ENCODE measurements at places on chromosomes 7 and 10.

DNA sequence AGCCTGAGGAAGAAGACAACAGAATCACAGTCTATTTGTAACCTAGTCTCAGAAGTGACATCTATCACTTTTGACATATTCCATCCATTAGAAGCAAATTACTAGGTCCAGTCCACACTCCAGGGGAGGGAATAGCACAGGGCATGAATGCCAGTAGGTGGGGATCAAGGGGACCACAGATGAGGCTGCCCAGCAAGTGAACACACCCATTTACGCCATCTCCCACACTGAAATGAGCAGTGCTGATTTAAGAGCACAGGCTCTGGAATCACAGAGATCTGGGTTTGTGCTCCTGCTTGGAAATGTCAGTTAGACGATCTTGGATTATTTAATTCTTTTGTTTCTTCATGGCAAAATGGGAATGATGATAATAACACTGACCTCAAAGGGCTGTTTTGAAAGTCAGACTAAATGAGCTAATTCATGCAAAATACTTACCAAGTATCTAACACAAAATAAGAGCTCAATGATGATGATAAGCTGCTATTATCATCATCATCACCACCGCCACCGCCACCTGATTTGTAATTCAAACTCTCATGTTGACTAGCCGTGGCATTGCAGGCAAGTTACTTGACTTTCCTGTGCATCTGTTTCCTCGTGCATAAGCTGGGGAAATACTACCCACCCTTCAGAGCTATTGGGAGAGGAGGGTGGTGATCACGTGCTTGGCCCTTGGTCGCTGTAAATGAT lies 138.9 kb upstream of the KLF14 start:
- DNase-seq: no peak

DNA sequence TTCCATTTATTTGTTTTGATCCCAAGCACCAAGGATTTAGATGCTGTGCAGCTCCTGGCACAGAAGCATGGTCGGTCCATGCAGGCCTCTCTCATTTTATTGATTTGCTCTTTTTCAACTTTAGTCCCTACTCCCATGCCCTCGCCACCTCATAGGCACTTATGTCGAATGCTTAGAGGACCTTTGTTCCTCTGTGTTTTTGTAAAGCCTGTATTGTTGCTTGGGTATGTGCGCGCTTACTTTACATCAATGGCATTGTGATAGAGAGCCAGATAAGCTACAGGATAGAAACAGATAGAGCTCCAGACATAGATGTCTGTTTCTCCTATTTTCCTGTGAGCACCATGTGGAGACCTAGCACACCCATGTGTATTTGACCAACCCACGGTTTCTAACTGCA lies 225.0 kb downstream of the PAXIP1 start:
- no peak for DNase-seq

GRCh38 chr7:111486472-111487142 lies 75.7 kb downstream of the IMMP2L start:
- DNase-seq: no peak

DNA sequence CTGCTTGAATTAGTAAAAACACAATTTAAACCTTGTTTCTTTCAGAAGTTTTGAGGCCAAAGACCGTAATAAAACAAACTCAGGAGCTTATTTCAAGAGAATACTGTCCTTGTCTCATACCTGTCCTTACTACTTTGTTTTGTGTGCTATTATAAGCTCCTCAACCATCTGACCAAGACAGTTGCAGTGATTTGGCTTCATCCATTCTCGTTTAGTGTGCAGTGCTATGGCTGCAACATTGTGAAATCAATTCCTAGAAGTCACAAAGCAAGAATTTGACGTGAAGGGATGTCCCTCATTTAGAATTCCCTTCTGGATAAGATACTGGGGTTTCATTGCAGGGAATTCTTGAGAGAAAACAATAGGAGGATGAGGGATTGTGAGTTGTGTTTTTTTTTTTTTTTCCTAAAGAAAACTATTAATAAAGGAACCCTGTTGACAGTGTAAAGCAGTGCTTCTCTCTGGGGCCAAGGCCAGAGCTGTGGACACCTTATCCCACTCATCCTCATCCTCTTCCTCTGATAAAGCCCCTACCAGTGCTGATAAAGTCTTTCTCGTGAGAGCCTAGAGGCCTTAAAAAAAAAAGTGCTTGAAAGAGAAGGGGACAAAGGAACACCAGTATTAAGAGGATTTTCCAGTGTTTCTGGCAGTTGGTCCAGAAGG lies at the start of gene OIT3:
TSS of gene OIT3 (plus strand) at position 604 of the 663 bp plus-strand sequence. CDS start 60 bp downstream, outside the sequence.
- no peak for DNase-seq

- DNase-seq: no peak
Observed at GRCh38 chr10:114684084-114684821, 26.2 kb upstream of the ABLIM1 start.

DNA sequence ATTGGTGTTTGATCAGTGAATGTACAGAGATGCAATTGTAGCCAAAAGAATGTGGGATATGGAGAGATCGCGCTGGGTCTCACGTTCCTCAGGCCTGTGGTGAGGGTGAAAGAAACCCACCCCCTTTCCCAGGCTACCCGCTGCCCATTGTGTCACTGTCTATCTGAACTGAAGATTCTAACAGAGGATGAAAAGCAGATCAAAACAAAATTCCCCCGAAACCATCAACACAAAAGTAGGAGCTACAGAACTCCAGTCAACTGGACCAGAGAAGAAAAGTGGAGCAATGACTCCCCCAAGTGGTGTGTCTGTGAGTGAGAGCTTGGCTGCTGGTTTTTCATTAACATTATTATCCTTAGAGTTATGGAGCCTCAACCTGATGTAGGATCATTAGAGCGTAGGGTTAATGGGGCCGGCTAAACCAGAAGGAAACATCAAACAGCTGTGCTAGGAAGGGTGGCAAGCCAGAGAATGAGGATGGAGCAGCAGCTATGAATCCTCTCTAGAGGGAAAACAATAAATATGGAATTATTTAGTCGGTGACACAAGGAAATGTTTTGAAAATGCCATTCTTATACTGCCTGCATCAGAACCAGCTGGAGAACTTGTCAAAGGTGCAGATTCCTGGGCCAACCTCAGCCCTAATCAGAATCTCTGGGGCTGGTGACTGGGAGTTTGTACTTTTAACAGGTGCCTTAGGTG lies 38.3 kb downstream of the AKR1B1 start:
- DNase-seq: no peak

DNA sequence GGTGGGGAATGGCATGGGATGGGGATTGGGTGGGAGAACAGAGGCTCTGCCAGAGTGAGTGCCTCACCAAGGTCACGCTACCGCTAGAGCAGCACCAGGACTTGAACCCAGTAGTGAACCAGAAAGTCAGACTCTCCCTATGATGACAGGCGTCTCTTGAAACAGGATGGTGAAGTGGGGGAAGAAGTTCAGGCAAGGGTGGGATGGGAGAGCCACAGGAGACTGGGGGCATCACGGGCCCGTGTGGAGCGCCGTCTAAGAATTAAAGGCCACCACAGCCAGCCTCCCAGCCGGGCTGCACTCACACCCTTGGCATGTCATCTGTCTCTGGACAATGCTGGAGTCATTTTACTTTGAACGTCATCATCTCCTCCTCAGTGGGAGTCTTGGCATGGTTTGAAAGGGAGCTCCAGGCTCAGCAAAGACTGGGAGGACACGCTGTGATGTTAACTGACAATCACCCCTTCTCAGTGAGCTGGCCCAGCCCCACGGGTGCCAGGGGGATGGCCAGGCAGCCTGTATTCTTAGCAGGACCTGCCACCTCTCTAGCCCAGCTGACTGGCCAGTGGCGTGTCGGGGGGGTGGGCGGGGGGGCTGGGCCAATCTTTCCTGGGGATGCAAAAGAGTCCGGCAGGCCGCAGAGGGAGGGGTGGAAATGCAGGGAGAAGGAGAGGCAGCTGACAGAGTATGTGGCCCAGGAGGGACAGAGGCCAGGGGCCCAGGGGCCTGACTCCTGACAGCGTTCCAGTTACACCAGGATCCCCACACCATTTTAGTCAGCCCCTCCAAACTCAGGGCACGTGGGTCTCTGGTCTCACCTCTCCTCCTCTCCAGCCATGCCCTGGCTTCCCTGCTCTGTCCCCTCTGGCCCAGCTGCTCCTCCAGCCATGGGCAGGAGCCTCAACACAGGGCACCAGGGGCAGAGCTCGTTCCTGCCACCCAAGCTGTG lies 96.2 kb downstream of the VOPP1 start:
- DNase-seq: no peak

Measured in PC-9 (cell line).